ENCODE measurements at places on chromosomes 13 and 19.
A peak's percentile ranks its signal among the peaks of the same experiment; 100 is the strongest.

GRCh38 chr19:51590441-51590840 is 19.4 kb downstream of the ZNF175 start:
- no peak for DNase-seq

GRCh38 chr19:29090783-29091526 is 122.0 kb downstream of the UQCRFS1 start:
- DNase-seq = no peak

DNA sequence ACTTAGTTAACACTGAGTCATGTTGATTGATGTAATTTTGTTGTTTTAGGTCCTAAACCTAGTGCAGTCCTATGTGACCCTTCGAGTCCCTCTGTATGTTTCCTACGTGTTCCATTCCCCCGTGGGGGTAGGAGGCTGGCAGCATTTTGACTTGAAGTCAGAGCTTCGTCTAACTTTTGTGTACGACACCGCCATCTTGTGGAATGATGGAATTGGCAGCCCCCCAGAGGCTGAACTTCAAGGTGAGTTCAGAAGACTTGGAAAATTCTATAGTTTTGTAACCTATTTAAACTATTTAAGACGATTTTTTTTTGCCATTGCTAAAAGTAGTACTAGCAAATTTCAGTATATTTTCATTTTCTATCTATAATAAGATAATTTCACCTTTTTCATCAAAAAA is 117.9 kb downstream of the STOML3 start:
- DNase-seq = peak; percentile 27

GRCh38 chr13:89923052-89923451 is 1424.4 kb upstream of the MIR17HG start:
- DNase-seq = no peak
